ENCODE measurements at places on chromosomes 5 and 9.
A peak's percentile ranks its signal among the peaks of the same experiment; 100 is the strongest.

DNA sequence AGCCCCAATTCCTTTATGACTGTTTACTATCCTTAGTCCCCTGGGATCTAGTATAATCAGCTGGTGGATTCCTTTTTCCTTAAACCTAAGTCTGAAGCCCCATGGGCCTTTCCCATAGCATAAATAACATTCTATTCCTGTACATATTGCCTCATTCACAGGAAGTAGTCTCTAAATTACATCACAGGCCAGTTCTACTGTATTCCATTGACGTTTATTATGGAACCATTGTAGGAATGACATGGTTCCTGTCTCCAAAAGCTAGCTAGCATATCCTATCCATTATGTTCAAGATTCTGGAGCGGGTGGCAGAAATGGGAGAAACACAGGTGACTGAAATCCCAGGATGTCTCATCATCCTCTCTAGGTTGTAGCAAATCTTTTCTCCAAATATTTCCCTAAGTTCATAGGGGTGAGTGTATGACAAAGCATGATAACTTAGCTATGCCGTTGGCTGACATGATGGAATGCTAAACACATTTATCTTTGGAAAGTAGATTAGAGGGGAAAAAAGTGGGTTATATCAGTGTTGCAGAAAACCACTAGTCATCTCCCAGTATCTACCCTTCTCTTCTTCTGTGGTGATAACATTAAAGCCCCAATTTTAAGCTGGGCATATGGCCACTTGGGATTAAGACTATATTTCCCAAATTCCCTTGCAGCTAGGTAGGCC is 140.1 kb downstream of the FGF1 start:
- DNase-seq: no peak

- DNase-seq: no peak
Measured at GRCh38 chr5:98977723-98978122, 48.9 kb upstream of the CHD1 start.

- no peak for DNase-seq
Measured at GRCh38 chr5:51279983-51280706, 103.1 kb upstream of the ISL1 start.

GRCh38 chr9:122015170-122015821 is 77.8 kb downstream of the TTLL11 start:
- no peak for DNase-seq

GRCh38 chr5:93954421-93955069 is 213.1 kb upstream of the POU5F2 start:
- no peak for DNase-seq

DNA sequence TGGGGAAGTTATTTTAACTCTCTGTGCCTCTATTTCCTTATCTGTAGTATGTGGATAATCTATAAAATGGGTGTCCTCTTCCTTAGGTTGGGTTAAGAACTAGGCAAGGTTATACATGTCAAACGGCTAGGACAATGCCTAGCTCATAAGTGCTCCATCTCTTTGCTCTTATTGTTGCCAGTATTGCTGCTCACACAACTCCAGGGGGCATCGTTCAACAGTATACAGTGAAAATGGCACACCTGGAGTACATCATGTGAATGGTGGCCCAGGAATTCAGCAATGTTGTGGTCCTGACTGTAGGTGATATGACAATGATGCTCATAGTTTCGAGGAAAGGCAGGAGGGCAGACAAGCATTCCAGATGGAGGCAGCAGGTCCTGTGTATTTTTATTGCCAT is 30.1 kb downstream of the SLIT3 start:
- DNase-seq: no peak

DNA sequence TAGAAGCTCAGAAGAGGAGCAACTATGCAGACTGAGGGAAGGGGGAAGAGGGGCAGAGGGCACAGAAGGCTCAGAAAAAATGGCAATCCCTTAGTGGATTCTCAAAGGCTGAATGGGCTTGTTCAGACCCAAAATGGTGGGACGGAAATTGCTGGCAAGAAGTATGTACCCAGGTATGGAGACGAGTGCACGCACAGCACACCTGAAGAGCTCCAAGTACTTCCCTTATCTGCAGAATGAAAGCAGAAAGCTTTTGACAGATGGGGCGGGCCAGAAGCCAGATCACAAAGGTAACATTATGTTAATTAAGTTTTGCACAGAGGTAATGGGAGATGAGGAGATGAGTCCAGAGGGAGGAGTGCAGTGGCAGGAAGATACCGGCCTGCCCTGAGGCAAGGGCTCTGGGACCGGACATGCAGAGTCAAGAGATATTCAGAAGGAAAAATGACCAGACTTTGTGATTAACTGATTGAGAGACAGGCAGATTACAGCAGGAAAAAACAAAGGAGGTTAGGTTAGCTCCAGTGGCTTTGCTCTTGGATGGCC is 138.1 kb upstream of the PIK3R1 start:
- DNase-seq: no peak

DNA sequence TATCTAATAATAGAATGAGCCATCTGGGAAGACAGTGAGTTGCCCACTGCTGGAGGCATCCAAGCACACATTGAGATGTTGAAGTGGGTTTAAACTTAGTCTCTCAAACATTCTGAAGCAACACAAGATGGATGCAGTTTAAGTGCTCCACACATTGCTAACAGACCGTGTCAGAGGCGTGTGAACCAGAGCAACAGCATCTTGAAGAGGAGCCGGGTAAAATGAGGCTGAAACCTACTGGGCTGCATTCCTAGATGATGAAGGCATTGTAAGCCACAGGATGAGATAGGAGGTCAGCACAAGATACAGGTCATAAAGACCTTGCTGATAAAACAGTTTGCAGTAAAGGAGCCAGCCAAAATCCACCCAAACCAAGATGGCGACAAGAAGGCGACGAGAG is 73.5 kb upstream of the TMEM215 start:
- no peak for DNase-seq

- DNase-seq: no peak
Measured at GRCh38 chr9:87118594-87118993, 171.3 kb upstream of the GAS1 start.

GRCh38 chr5:170896779-170897178 is 35.0 kb downstream of the RANBP17 start:
- DNase-seq: no peak

DNA sequence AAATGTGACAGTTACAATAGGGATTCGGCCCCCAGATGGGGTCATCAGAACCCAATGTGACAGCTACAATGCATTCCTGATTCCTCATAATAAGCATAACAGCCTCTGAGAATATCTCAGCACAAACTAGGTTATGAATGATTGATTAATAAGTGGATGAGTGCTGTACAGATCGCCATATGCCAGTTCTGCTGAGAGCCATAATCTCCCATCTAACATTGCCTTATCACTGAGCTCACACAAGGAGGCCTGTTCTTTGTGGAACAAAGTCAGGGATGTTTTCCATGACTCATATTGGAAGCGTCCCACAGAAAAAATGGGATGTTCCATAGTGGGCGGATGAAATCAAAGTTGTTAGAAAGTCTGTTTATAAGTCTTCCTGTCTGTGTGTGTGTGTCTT is 89.6 kb downstream of the KIF4B start:
- DNase-seq: no peak

GRCh38 chr5:169650701-169651331 is 13.7 kb downstream of the DOCK2 start:
- DNase-seq: no peak

DNA sequence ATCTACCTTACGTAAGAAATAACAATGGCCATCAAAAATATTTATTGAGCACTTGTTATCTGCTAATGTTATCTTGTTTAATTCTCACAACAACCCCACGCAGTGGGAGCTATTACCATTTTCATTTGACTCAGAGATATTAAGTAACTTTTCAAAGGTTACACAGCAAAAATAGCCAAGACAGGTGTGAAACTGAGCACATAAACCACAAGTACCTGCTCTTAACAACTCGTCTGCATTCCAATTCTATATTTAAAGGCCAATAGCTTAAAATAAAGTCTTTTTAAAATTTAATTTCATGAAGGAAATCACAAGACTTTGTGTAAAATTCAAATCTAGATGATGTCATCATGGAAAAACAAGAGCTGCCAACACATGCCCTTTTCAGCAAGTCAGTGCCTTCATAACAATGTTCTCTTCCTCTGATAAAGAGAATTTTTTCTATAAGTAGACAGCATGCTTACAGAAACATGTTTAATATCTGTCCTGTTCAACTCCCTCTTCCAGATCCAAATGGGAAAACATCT is 111.6 kb downstream of the MED10 start:
- no peak for DNase-seq

GRCh38 chr9:96420468-96421219 is 2.5 kb upstream of the ZNF367 start:
- peak; percentile 86 for DNase-seq

- no peak for DNase-seq
Measured at GRCh38 chr9:128048663-128049062, 18.5 kb downstream of the NAIF1 start.

DNA sequence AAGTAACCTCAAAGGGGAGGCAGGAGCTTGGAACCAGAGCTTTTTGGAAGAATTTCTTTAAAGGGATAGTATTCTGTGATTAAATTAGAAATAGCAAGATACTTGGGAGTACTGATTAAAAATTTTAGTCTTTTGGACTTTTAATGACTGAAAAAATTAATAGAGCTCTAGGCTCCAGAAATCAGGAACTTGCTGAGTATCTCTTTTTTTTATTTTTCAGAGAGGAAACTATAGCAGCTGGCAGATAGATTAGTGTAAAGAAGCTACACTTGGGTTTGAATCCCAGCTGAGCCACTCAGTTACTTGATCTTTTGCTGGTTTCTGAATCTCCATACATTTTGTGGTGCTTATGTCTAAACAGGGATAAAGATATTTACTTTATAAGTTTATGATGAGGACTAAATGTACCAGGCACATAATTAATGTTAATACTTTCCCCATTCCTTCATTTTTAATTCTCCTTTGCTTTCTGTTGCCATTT is 94.2 kb upstream of the TNC start:
- DNase-seq: no peak

- no peak for DNase-seq
Measured at GRCh38 chr5:5584236-5584745, 161.8 kb downstream of the ICE1 start.

DNA sequence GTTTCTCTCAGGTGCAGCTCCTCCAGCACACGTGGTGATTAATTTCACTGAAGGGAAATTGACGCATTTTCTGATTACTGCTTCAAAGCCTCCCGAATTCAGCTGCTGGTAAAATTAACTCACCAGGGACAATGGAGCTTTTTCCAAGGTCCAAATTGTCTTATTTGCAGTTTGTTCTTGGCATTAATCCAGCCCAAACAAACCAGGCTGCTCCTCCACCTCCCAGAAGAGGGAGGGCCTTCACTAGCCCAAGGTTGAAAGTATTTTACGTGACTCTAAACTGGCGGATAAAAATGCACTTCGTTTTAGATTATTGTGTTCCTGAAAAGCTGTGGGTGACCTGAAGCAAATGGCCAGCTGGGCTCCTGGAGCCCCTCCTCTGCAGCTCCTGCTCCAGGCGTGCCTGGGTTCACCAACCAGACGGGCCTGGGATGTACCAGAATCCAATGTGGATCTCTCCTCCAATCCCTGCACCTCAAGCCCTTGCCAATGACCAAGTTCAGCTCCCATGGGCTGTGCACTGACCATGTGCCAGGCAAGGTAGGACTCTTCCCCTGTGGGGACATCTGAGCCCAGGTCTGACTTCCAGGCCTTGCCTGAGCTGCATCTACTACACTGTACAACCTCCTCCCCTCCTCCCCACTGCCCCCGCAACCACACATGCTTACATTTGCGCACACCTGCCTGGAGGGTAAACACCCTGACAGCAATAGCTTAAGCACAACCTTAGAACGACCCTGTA is 193.4 kb downstream of the CDK5RAP2 start:
- DNase-seq: no peak

DNA sequence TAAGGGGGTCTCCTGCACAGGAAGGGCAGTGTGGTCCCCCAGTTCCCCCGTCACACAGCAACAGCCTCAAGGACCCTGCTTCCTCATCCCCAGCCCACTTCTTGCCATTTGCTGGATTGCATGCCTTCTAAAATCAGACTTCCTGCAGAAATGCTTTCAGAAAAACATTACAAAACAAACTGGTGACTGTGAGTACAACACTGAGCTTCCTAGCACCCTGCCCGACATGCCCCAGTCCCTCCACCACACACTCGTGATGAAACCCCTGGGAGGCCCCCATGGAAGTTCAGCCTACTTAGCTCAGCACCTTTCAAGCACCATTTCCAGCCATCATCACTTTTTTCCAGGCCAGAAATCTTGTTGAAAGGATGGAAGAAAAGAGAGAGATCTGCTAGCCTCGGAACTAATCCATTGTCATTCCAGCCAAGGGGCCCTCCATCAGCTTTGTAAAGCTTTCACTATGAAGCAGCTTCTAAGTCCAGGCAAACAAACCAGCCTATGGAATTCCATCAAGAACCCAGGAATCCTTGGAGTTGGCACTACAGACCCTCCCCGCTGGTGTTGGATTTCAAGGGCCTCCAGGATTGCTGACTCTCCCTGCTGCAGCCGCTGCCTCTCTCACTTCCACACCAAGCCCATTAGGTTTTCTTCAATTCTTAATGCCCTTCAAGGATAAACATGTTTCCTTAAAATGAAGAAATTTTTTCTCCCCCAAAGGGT is 114.6 kb downstream of the C5orf15 start:
- DNase-seq: no peak

GRCh38 chr9:106843371-106843770 is 19.6 kb upstream of the ZNF462 start:
- DNase-seq: no peak

DNA sequence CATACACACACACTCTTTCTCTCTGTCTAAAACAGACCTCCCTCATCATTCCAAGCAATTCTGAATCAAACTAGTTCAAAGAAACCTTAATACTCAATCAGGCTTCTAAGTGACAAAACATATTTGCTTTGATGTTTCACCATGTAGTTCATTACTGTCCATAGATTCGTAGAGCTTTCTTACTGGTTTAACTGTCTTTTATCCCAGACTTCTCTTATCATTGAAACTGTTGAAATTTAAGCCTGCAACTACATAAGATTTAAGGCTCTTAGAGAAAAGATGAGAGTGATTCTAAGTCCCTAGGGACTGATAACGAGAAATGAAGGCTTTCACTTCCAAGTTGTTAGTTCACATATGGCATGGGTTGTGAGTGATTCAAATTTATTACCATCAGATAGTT is 11.0 kb upstream of the PLAC8L1 start:
- no peak for DNase-seq

- no peak for DNase-seq
Measured at GRCh38 chr9:2012347-2012746, 2.8 kb upstream of the SMARCA2 start.

DNA sequence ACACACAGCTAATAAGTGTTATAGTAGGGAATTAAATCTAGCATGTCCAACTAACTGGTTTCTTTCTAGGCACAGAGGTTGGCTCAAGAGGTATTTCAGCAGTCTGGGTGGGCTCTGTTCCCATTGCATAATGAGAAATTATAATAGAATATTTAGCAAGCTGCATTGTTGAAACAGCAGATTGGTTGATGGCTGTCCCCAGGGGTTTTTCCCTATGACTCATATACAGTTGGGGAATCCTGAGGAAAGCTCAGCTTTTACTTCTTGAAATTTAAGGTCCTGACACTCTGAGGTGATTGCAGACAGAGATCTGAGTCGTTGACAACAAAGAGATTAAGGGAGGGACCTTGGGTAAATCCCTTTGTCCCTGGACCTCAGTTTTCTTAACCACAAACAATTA is 38.3 kb upstream of the TNFSF8 start:
- no peak for DNase-seq

All from epithelial cell of prostate (primary cell).